CD4-positive, alpha-beta memory T cell (primary cell): ENCODE measurements at places on chromosomes 4 and X. TPM values are rescaled to one million over a fixed set of nuclear protein-coding genes. Genes with fewer than 3 reads are reported as not detected.
A peak's percentile ranks its signal among the peaks of the same experiment; 100 is the strongest.

GRCh38 chr4:42865572-42866189 lies 26.8 kb upstream of the GRXCR1 start:
- H3K27ac ChIP-seq, result no peak overlapping the region
- no peaks in the 10 kb centered on the region for H3K4me1 ChIP-seq
- DNase-seq, result peak; percentile 52
- H3K4me3 ChIP-seq, result no peak overlapping the region

GRCh38 chrX:129686422-129686948 lies 31.7 kb upstream of the APLN start:
- no peaks in the 10 kb centered on the region for H3K36me3 ChIP-seq
- H3K27ac ChIP-seq, result no peak overlapping the region
- no peak for DNase-seq
- H3K4me1 ChIP-seq, result no peaks in the 10 kb centered on the region
- no peak overlapping the region for H3K4me3 ChIP-seq

GRCh38 chrX:153641627-153642026 lies 5.4 kb upstream of the DUSP9 start:
- no peak overlapping the region for H3K27ac ChIP-seq
- peaks cover 10% of the 10 kb centered on the region for H3K27me3 ChIP-seq
- H3K4me1 ChIP-seq, result peaks cover 10% of the 10 kb centered on the region

- DNase-seq, result no peak
- peaks cover 99% of the 10 kb centered on the region for H3K36me3 ChIP-seq
- H3K27ac ChIP-seq, result no peak overlapping the region
- H3K27me3 ChIP-seq, result no peaks in the 10 kb centered on the region
- H3K4me3 ChIP-seq, result no peak overlapping the region
- H3K4me1 ChIP-seq, result no peaks in the 10 kb centered on the region
Observed at GRCh38 chr4:10082047-10082446, 34.6 kb downstream of the WDR1 start.

DNA sequence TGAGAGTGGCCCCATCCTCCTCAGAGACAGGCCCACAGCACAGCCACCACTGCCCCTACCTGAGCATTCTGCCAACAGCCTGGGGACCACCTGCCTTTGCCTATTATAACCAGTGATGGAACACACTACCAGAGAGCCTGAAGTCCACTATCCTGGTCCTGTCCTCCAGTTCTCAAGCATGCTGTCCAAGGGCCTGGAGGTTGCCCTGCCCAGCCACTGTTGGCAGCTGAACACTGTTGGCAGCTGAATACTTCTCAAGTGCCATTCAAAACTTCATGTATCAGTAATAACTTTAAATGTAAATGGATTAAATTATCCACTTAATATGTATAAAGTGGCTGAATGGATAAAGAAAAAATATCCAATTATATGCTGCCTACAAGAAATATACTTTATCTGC lies 194.3 kb upstream of the JADE1 start:
- H3K36me3 ChIP-seq, result no peaks in the 10 kb centered on the region
- no peak overlapping the region for H3K27ac ChIP-seq
- DNase-seq, result no peak
- no peaks in the 10 kb centered on the region for H3K4me1 ChIP-seq
- H3K27me3 ChIP-seq, result no peaks in the 10 kb centered on the region

GRCh38 chr4:169485791-169486742 lies 126.3 kb downstream of the NEK1 start:
- DNase-seq, result peak; percentile 12
- H3K36me3 ChIP-seq, result no peaks in the 10 kb centered on the region
- no peak overlapping the region for H3K27ac ChIP-seq
- no peaks in the 10 kb centered on the region for H3K27me3 ChIP-seq

- no peaks in the 10 kb centered on the region for H3K4me1 ChIP-seq
- H3K27ac ChIP-seq, result no peak overlapping the region
- H3K36me3 ChIP-seq, result peaks cover 6% of the 10 kb centered on the region
- no peak overlapping the region for H3K4me3 ChIP-seq
- no peaks in the 10 kb centered on the region for H3K27me3 ChIP-seq
Observed at GRCh38 chrX:54819201-54819600, 11.7 kb downstream of the MAGED2 start.

The AIFM1 gene
- total RNA-seq, result 20.0 TPM

The CSAG3 gene
- total RNA-seq, result not detected
